ENCODE measurements at places on chromosomes 2 and 18.

DNA sequence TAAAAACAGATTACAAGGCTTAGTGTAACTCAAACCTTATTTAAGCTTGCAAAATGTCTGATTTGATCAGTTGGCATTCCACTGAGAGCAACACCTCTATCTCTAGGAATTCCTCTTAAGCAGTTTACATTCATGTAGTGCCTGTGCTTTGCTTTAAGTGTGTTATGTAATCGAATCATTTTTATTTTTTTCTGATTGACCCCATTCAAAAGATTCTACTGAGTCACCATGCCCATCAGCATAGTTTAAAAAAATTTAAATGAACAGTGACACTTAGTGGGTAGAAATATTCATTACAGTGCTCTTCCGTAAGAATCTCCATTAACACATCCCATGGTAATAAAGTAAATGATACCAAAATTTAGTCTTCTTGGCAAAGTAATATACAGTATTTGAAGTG lies 67.8 kb upstream of the SLC4A10 start:
- no peak for DNase-seq

DNA sequence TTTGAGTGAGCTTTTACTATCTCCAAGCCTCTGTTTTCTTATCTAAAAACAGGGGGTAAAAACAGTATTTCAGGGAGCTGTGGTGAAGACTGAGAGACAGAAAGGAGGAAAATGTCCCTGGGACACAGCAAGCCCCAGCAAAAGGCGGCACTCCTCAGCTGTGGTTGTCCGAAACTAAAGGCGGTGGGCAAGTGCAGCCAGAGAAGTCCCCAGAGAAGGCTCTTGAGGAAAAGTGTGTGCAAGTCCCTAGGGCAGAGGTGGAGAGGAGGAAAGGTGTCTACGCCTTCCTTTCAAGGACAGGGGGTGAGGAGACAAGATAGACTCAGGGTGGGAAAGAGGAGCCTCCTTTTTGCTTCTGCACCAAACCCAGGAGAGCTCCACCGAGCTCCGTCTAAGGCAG lies 45.5 kb downstream of the CYP27C1 start:
- DNase-seq = no peak

GRCh38 chr2:64203858-64204632 lies 59.8 kb upstream of the PELI1 start:
- DNase-seq = peak; percentile 48

DNA sequence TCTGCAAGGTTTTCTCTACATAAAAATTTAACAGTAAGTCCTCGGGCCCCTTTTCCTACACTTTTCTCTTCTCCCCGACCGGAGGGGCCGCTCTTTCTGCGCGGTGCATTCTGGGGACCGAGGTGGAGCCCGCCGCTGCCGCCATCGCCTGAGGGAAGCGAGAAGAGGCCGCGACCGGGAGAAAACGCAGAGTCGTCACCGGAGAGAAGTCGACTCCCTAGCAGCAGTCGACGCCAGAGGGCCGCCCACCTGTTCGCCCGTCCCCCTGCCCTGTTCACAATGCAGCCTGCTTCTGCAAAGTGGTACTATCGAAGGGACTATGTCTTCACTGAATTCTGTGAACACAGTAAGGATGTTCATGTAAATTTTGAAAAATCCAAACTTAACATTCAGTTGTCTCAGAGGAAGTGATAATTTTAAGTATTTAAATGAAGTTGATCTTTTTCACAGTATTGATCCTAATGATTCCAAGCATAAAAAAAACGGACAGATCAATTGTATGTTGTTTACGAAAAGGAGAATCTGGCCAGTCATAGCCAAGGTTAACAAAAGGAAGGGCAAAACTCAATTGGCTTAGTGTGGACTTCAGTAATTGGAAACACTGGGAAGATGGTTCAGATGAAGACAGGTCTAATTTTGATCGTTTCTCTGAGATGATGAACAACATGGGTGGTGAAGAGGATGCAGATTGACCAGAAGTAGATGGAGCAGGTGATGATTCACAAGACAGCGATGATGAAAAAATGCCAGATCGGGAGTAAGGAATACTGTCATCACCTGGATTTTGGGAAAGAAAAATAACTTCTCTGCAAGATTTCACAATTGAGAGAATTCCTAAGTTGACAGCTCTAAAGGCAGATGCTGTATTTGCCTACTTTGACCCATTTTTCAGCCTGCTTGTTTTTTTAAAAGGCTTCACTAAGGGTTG lies 55.8 kb downstream of the ASXL2 start:
- DNase-seq = peak; percentile 68

- DNase-seq = no peak
Observed at GRCh38 chr2:132568656-132569055, 101.3 kb downstream of the LYPD1 start.

- no peak for DNase-seq
Observed at GRCh38 chr2:165055082-165055851, 99.9 kb upstream of the SLC38A11 start.

GRCh38 chr18:34196256-34196655 lies 28.5 kb downstream of the NOL4 start:
- no peak for DNase-seq

- DNase-seq = no peak
Observed at GRCh38 chr2:149183187-149183586, 144.7 kb downstream of the LYPD6B start.

DNA sequence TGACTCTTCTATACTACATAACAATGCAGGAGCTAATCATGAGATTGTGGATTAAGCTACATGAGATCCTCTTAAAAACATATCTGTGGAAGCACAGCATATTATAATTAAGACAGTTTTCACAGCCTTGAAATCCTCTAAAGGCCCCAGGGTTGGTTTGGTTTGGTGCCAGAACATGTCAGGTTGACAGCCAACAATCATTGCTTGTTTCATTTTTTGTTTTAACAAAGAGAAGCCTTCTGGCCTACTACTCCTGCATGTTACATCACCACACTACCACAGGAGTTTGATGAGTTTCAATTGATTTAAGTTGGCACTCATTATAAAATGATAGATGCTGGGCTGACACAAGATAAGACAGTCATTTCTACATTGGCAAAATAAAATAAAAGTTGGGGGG lies 255.9 kb upstream of the ERBB4 start:
- DNase-seq = no peak

GRCh38 chr2:168666339-168666738 lies 136.1 kb upstream of the NOSTRIN start:
- DNase-seq = no peak

DNA sequence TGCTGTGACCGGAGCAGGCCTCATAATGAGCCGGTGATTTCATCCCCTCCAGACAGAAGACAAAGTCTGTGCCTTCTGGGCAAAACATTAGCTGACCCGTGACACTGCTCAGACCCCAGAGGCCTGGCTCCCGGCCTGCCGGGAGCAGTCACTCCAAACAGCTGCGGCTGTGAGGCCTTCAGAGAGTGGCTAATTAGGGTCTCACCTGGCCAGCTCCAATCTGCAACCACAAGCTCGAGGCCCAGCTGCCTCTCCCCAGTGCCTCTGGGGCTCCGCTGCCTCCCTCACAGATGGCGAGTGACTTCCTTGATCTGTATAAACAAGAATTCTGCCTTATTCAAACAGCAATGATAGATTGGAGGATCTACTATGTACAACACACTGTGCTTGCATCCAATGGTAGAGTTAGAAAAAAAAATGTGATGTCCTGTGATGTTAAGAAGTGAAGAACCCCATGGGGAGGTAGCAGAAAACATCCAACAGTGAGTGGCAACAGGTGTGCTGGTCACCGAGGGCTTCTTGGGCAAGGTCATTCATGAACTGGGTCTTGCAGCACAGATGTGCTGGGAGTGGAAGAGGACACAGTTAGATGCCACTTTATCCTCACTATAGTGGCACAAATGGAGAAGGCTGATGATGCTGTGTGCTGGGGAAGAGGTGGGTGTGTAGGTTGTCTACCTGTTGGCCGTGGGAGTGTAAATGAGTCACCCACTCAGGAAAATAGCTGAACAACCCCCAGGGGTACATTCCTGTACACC lies 98.2 kb upstream of the ASAP2 start:
- DNase-seq = no peak

GRCh38 chr2:228949831-228950230 lies 321.3 kb downstream of the PID1 start:
- no peak for DNase-seq

GRCh38 chr2:142320067-142320466 lies 189.3 kb upstream of the LRP1B start:
- no peak for DNase-seq

GRCh38 chr18:36513556-36513955 lies 216.0 kb downstream of the FHOD3 start:
- no peak for DNase-seq

- DNase-seq = no peak
Observed at GRCh38 chr2:133462811-133463210, 105.5 kb downstream of the NCKAP5 start.

DNA sequence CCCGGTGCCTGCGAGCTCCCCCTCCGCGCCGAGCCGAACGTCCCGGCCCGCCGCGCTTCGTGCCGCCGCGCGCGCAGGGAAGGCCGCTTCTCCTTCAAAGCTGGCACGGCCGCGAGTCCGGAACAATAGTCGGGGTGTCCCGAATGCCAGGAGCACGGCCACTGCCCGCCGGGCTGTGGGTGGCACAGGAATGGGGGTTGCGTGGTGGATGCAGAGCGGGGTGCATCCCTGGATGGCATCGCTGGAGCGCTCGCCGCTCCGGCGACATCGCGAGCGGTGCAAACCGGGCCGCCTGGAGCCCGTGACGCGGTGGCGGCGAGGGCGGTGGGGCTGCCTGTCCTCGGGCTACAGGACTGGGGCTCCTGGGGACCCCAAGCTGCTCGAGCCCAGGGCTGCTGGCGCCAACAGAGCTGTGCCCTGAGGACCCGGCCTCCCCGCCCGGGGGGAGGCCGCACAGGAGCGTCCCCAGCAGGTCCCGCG lies 1.1 kb upstream of the SATB2 start:
- no peak for DNase-seq

DNA sequence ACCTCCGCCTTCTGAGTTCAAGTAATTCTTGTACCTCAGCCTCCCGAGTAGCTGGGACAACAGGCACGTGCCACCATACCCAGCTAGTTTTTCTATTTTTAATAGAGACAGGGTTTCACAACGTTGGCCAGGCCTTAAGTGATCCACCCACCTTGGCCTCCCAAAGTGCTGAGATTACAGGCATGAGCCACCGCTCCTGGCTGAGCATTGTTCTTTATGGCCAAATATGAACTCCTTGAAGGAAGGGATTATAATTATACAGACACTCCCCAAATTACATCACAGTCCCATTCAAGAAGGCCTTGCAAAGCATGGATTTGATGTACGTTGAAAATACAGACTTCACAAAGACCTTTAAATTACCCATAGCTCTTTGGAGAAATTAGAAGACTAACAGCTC lies 381.7 kb downstream of the TXNL1 start:
- DNase-seq = no peak

- DNase-seq = no peak
Observed at GRCh38 chr2:16251511-16252225, 311.3 kb downstream of the MYCN start.

DNA sequence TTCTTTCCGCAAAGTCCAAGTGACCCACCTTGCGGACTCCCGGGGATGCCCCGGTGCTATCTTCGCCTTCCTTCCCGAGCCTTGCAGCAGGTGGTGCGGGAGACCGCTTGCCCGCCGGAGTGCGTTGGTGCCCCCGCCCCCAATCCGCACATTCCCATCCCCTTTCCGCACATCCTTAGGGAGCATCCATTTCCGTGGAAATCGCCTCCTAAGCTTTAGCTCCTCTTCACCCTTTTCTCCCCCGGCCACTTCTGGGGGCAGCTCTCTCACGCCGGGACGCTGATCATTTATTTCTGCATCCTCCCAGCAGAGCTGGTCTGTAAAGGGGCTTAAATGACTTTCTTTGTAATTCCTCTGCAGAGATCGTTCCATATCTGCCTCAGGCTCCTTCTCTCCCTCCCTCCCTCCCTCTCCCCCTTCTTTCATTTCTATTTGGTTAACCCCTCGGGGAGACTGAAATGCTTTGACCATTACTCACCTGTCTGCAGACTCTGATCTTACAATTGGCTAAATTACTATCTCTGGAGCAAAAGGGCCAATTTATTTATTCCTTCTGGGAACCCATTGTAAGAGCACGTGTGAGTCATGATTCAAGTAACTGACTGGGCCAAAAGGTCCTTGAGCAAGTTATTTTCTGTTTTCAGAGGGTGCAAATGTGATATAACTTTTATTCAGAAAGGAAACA lies 1.3 kb upstream of the LYPD1 start:
- no peak for DNase-seq

DNA sequence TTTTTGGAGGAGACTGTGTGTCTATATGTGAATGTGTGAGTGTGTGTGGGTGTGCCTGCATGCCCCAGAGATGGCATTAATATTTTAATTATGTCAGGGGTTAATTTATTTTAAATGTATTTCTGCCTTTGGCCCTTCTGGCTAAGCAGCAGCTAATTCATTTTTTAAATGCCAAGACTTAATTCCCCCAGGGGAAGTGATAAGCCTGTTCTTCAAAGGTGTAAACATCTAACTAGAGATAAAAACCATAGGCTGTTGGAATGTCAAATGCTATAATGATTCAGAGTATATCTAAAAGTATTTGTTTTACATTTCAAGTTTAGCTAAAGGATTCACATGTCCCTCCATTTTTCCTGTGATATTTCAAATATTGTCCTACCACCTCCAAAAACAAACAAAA lies 184.7 kb downstream of the SPP2 start:
- DNase-seq = no peak

DNA sequence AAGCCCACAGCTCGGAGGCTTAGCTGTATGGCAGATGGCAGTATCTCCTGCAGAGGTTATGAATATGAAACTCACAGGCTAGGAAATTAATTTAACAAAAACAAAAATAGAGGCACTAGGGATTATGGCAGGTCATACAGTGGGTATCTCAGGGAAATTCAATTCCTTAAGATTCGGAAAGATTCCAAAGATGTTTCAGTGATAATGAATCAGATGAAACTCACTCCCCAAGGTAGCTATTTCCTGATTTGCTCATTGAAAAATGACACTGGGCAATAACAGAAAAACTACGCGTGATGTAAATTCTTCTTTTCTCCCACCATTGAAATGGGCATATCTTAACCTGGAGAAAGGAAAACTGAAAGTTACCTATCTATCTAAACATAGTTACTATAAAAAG lies 414.1 kb downstream of the STK39 start:
- DNase-seq = no peak

DNA sequence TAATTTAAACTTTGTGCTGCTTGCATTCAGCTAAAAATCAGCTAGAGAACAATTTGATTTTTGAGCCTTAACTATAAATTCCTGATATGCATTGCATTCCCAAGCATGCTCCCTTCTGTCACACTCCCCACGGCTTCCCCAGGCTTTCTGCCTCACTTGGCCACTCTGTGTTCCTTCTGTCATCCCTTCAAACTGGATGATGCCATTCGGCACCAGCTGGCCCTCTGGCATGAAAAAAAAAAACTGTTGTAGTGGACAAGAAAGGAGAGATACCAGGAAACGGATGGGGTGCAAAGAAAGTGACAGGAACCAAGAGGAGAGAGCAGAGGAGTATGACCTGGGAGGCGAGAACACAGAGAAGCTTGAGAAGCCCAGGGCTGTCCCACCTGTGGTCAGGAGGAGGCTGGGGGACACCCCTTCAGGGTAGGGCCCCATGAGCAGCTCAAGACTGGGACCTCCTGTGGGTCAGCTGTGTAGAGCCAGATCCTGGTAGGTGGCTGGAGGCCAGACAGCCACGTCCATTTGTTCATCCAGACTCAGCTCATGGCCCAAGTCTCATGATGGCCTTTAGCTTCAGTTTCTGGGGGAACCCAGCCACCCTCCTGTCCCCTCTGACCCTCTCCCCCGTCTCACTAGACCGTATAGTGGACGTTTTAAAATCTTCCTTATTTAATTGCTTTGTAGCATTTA lies 211.8 kb downstream of the GBX2 start:
- no peak for DNase-seq

- DNase-seq = no peak
Observed at GRCh38 chr2:102147935-102148334, 5.4 kb downstream of the IL1R1 start.

- no peak for DNase-seq
Observed at GRCh38 chr18:46474487-46475389, 182.3 kb downstream of the LOXHD1 start.
